Amygdala (tissue), 56 donors: ENCODE measurements at places on chromosomes 11 and 22.

GRCh38 chr11:117005758-117006157 lies 92.5 kb downstream of the SIK3 start:
- no peak for DNase-seq

- DNase-seq, result no peak
These were observed 31.1 kb downstream of the SMCO4 start for GRCh38 chr11:93512073-93512475.

DNA sequence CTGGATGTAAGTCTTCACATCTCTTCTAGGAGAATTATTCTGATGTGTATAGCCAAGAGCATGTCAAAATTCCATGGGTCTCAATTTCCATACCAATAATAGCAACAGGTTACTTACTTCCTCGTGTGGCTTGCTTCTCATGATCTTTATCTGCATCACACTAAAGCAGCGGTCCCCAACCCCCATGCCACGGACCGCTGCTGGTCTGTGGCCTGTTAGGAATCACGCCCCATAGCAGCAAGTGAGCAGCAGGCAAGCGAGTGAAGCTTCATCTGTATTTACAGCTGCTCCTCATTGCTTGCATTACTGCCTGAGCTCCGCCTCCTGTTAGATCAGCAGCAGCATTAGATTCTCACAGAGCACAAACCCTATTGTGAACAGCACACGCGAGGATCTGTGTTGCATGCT lies 28.9 kb upstream of the SLC25A1 start:
- no peak for DNase-seq

DNA sequence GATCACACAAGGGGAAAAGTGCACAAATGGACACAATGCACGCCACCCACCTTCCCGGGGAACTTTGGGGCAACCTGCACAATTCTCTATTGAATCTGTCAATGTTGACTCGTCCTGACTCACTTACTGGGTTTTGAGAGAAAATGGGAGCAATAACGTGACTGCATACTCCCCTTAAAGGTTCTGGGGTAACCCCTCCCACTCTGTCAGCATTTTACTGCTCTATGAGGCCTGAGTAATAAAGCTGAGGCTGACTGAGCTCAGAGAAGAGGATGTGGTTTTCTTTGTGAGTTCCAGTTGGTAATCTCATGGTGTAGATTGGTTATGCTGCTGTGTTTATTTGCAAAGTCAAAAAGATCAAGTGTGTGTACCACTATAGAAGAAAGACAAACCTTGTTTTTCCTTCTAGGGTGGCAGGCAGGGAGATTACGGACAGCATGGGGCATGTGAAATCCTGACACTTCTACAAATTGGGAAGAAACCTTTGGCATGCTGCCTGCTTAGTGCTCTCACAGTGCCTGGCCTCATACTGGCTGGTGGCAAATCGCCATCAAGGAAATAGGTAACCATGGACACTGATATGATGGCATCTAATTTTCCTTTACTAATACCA lies 16.1 kb upstream of the APOA1 start:
- DNase-seq, result no peak

DNA sequence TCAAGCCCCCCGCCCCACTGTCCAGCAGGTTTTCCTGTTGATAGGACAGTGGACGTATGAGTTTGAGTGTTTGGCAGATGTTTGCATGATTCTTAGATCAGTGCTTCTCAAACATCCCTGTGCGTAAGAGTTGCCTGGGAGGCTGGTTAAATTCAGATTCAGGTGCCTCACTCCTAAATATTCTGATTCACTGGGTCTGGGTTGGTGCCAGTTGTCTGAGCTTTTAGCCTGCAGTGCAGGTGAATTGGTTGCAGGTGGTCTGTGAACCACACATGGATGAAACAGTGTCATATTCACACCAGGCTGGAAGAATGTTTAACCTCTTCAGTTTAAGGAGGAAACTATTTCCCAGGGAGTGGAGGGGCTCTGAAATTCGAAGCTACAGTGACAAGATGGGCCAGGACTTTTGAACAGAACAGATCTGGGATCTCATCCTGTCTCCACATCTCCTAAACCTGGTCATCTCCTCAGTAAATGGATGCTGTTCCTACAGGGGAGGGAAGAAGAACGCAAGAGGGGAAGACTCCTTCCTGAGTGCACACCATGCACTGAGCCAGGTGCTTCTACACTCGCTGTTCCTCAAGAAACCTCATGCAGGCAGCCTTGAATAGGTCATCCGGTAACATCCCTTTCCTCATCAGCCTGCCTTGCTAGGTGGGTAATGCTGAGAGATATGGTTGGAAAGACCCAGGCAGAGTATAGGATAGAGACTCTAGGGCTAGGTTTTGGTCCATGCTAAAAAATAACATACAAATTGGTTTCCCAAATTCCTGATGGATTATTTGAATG lies 47.8 kb downstream of the TEAD1 start:
- DNase-seq, result no peak

GRCh38 chr22:24230911-24231656 lies 13.8 kb downstream of the GGT5 start:
- DNase-seq, result no peak

GRCh38 chr11:26030399-26030798 lies 301.5 kb upstream of the ANO3 start:
- DNase-seq, result no peak

GRCh38 chr22:48492366-48493320 lies 1335.0 kb downstream of the BRD1 start:
- peak; percentile 47 for DNase-seq

- DNase-seq, result no peak
These were observed 452.0 kb upstream of the CCDC179 start for GRCh38 chr11:23311986-23312940.

DNA sequence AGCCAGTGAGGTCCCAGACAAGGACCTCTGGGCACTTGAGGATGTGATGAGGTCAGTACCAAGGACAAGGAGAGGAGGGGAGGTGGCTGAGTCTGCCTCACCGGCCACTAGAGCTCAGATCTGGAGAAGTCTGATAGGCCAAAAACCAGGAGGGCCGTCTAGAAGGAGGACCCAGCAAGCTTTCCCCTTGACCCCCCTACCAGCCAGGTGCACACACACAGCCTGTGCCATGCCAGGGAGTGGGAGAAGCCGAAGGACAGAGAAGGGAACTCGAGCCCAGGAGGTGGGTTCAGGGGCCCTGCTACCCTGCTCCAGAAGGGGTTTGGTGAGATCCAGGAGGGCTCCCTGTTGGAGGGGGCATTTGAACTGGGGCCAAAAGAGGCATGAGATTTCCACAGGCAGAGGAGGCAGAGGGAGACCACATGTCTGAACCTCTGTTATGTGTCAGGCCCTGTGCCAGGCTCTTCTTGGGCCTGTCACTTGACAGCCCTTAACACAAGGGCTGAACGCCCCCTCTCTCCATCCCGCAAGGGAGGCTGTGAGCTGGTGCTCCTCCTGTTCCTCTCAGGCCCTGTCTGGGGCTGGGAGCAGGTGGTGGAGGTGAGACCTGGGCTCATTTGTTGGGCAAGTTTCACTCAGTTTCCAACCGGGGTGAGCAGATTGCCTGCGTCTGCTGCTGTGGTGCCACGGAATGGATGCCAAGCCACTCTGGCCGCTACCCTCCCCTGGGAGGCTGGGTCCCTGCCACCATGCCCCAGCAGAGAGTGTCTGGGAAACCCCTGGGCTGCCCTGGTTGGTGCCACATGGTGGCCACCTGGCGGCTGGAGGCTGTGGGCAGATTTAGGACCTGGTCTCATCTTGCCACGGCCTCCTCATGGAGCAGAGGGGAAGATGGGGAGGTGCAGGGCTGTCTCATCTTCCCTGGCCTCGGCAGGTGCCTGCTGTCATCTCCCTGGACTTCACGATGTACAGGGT lies 65.2 kb downstream of the MPPED1 start:
- no peak for DNase-seq

DNA sequence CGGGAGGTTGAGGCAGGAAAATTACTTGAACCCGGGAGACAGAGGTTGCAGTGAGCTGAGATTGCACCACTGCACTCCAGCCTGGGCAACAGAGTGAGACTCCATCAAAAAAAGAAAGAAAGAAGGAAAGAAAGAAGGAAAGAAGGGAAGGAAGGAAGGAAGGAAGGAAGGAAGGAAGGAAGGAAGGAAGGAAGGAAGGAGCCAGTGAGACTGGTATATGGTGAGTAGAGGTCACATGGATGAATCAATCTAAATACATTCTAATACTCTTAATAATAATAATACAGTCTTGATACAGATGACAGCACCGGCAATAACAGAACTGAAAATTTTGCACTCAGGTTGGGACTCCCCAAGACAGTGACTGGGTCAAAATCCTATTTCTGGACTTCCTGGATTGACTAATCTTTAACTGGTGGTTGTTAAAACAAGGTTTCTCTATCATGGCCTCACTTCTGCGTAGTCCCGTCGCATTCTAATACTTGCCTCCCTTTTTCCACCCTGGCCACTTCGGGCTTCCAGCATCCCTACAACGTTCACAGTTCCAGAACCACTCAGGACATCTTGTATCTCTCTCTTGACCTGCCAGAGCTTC lies 53.5 kb upstream of the EIF3M start:
- DNase-seq, result no peak

DNA sequence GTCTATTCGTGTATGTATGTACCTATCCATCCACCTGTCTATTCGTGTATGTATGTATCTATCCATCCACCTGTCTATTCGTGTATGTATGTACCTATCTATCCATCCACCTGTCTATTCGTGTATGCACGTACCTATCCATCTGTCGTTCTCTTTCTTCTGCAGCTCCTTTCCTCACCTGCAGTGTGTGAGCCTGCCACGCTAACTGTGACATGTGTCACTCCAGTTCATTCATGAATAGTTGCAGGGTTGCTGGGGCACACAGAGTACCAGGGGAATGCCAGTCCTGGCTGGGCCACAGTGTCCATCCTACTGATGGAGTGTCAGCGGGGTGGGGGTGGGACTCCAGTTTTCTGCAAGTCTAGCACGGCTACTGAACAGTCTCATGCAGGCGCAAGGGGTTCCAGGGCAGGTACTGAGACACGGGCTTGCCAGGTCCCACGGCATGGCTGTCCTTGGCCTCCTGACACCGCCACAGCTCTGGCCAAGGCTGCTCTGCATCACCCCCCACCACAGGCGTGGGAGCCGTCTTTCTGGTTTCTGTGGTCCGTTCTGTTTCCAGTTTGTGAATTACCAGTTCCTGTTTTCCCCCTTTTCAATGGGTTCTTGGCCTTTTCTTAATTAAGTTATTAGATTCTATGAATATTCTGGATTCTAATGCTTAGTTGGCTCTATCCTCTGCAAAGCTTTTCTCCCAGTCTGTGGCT lies 88.8 kb upstream of the CLDN5 start:
- DNase-seq, result no peak

- DNase-seq, result peak; percentile 4
These were observed 704.1 kb upstream of the CCDC90B start for GRCh38 chr11:83990160-83990733.

DNA sequence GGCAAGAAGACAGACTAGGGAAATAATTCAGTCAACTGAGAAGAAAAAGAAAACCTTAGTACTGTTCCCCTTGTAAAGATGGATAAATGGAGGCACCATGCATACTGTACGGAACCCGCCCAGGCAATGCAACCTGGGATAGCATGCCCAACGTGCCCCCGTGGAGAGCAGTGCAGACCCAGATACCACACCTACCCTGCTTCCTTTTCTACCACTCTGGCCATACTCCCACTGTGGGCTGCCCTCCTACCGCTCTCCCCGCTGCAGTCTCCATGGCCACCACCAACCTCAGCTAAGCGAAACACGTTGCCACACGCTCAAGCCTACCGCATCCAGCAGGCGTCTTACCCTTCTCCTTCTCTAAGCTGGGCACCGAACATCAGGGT lies 117.4 kb upstream of the SERPIND1 start:
- DNase-seq, result no peak

- DNase-seq, result no peak
These were observed 69.2 kb downstream of the CCDC34 start for GRCh38 chr11:27293515-27294417.

GRCh38 chr11:108863528-108863927 lies 198.7 kb downstream of the DDX10 start:
- no peak for DNase-seq

DNA sequence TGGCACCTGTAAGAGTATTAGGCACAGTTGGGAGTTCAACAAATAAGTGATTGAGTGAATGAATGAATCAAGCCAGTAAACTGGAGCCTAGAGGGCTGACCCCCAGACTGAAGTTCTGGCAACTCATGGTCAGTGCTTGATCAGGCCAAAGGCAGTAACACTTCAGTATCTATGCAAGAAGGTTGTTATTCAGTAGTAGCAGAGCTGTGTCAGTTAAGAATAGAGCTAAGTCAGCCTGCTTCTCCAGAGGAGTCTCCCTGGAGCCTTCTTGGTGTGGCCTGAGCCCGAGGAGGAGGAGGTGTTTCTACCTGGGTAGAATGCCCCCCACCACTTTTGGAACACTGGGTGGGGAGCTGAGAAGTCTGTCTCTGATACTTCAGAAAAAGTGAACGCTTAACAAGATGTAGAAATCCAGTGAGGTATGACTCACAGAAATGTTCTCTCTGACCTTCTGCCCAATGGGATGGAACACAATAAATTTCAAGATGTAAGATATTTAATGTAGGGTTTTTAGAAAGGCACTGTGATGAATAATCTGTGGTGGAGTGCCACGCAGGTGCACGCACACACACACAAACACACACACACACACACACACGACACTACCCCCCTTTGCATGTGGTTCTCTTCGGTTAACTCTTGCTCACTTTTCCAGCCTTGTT lies 219.9 kb downstream of the HIPK3 start:
- DNase-seq, result no peak

DNA sequence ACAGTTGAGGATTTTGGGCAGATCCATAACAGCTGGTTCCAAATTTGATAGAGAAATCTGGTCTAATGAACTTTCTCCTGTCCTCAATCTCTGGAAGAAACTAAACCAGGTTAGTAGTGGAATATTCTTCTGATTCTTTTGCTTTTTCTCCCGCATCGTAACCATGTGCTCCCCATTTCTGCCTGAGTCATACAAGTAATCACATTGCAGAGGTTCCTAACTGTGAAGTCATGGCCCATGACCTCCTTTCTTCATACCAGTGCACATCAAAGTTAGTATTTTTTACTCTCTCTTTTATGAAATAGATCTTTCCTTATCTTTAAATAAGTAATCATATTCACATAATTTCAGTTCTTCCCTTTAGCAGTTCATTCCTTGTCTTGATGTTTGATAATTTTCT lies 249.0 kb downstream of the DYNC2H1 start:
- DNase-seq, result no peak

DNA sequence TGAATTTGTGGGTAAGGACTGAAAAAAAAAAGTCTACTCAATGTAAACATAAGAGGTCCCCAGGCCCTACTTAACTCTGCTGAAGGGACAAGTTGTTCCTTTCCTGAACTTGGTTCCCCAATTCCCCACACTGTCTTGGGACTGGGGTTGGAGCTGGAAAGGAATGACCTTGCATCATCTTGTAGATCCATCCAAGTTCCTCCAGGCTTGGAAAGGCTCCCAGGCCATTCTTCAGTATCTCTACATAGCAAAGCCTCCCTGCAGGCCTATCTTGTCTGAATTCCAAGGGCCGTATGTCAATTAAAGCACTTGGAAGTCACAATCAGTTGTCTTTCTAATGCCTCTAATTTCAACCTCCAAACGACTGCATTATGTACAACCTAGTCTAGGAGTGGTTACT lies 361.2 kb downstream of the TMEM135 start:
- no peak for DNase-seq

DNA sequence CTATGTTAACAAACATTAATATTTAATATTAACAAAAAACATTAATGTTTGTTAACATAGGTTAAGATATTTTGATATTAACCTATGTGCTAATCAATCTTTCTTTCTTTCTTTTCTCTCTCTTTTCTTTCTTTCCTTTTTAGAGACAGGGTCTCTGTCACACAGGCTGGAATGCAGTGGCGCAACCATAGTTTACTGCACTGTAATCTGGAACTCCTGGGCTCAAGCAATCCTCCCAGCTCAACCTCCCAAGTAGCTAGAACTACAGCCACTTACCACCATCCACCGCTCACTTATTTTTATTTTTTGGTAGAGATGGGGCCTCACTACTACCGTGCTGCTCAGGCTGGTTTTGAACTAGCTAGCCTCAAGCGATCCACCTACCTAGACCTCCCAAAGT lies 13.2 kb downstream of the SIK3 start:
- no peak for DNase-seq
